ENCODE measurements at places on chromosomes 12 and 14. TPM values are rescaled to one million over a fixed set of nuclear protein-coding genes. Genes with fewer than 3 reads are reported as not detected.

The TMEM179 gene
- total RNA-seq, result 0.34 TPM

The FOXG1 gene
- not detected for total RNA-seq

The GZMH gene
- not detected for total RNA-seq

The MYF6 gene
- total RNA-seq, result not detected
